ENCODE measurements at places on chromosomes 6 and 20. TPM values are rescaled to one million over a fixed set of nuclear protein-coding genes. Genes with fewer than 3 reads are reported as not detected.

The DDX43 gene
- total RNA-seq = not detected

The TMEM74B gene
- not detected for total RNA-seq

The HSPA12B gene
- not detected for total RNA-seq

The FILIP1 gene
- total RNA-seq = under 0.01 TPM

The SLC17A3 gene
- total RNA-seq = not detected

The ZNF165 gene
- total RNA-seq = 0.67 TPM

The MATN4 gene
- not detected for total RNA-seq

The CRIP3 gene
- not detected for total RNA-seq

The RGS19 gene
- total RNA-seq = 17.3 TPM

The SPAG4 gene
- total RNA-seq = 2.8 TPM

The OPRM1 gene
- total RNA-seq = not detected

The SALL4 gene
- total RNA-seq = 11.3 TPM

The FRS3 gene
- 1.8 TPM for total RNA-seq

The FUT9 gene
- total RNA-seq = not detected

The LKAAEAR1 gene
- 1.9 TPM for total RNA-seq

The PGC gene
- not detected for total RNA-seq

The LPA gene
- total RNA-seq = not detected

The EFCAB8 gene
- under 0.01 TPM for total RNA-seq

The PMEPA1 gene
- total RNA-seq = 8.0 TPM

The EEF1E1 gene
- total RNA-seq = 95.5 TPM

Measured in melanocyte of skin (primary cell).